GM23248 (cell line): ENCODE measurements at places on chromosomes 6 and 20.

DNA sequence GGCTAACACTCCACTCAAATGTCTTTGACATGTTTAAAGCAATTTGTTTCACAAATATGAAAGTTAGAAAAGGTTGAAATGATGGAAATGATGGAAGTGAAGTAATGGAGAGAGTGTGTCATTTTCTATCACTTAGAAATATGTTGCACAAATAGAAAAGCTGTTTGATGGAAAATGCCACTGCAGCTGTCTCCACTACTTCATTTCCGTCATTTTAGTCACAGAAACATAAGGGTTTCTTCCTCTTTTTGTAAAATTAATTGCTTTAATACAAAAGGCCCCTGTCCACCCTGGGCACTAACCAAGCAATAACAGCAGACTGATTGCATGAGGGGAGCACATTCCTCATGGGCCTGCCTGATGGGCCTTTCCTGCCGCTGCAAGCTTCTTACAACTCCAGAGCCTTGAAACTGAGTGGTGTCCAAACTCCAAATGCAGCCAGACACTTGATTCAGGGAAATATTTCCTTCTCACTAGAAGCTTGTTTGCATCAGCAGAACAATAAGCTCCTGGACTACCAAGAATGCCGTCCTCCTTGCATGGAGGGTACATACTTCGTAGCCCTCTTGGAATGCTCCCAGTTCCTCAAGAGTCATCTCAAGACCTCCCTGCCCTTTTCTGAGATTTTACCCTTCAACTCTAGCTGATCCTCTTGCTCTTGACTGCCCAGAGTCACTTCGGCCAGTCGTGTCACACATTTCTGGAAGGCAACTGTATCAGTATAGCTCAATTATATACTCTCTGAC, 36.1 kb downstream of the F13A1 start:
- no peak for DNase-seq

DNA sequence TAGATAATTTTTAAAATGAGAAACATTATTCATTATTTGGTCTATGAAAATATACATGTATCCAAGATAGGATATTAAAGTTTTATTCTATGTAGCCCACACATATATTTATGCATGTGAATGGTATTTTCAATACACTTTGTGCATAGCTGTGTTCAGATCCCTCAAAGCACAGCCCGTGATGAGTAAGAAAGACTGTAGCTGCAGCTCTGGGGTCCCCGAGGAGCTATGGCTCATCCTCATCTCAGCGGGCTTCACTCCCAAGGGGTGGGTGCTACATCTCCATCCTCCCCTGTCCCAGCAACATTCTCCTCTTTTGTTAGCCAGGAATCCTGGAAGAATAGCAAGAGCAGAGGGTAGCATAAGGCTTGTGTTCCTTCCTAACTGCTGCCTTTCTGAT, 130.8 kb downstream of the SAMD5 start:
- no peak for DNase-seq

DNA sequence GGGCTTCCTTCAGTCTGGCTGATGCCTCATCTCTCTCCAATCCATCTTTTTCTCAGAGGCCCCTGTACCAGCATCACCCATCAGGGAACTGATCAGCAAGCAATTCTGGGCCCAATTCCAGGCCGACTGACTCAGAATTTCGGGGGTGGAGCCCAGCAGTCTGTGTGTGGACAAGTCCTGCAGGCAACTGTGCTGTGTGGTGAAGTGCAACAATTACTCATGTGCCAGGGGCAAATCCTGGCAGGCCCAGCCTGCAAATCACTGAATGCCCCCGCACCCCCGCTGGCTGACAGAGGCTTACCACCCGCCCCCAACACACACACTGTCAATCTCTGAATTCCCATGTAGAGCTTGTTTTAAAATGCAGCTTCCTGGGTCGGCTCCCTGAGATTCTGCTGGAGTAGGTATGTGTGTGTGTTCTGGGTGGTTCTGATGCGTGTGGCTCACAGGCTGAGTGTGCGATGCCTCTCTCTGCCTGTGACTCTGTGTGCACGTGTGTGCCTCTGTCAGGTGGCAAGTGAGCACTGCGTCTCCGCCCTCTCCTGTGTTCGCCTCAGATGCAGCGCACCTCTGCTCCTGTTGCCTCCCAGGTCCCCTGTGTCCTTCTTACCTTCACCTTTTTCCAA, 45.4 kb downstream of the SSR1 start:
- peak; percentile 97 for DNase-seq

DNA sequence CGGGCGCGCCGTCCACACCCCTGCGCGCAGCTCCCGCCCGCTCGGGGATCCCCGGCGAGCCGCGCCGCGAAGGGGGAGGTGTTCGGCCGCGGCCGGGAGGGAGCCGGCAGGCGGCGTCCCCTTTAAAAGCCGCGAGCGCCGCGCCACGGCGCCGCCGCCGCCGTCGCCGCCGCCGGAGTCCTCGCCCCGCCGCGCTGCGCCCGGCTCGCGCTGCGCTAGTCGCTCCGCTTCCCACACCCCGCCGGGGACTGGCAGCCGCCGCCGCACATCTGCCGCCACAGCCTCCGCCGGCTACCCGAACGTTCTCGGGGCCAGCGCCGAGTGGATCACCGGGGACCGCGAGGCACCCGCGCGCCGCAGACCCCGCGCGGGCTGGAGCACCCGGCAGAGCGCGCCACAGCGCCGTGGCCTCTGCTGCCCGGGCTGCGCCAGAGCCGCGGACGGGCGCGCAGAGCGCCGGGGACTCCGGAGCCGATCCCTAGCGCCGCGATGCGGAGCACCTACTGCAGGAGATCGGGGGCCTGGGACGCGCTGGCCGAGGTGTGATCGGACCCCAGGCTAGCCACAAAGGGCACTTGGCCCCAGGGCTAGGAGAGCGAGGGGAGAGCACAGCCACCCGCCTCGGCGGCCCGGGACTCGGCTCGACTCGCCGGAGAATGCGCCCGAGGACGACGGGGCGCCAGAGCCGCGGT, at the start of gene BMP2:
TSS of gene BMP2 (plus strand) at position 151 of the 692 bp plus-strand sequence. CDS start 2,441 bp downstream, outside the sequence.
- DNase-seq, result peak; percentile 76

GRCh38 chr6:152295346-152295745, 341.8 kb downstream of the SYNE1 start:
- peak; percentile 84 for DNase-seq

DNA sequence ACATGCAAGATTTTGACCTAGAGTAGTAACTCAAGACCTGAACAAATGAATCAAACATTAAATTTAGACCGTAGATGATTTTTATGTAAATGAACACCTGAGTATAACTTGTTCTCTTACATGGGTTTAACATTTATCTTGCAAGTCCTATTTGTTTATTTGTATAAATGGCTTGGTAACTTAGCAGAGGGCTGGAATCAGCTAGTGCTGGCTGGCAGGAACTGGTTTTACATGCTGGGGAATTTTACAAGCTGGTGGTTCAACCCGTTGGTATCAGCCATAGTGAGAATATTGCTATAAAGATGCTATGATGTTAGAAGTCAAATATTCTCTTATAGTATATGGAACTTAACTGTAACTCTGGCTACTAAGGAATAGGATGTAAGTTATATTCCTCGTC, 8.9 kb downstream of the SLC22A2 start:
- no peak for DNase-seq
